ENCODE measurements at places on chromosomes 11 and 22. TPM values are rescaled to one million over a fixed set of nuclear protein-coding genes. Genes with fewer than 3 reads are reported as not detected.

MS4A12 gene
- total RNA-seq: not detected

FIBIN gene
- total RNA-seq: not detected

OR8K5 gene
- not detected for total RNA-seq

HIC2 gene
- 2.5 TPM for total RNA-seq

NPAS4 gene
- not detected for total RNA-seq

Measured in A549 treated with RU486 at 1 μM for 4 hours (cell line).